ENCODE measurements at places on chromosomes 11 and 22. TPM values are rescaled to one million over a fixed set of nuclear protein-coding genes. Genes with fewer than 3 reads are reported as not detected.
A peak's percentile ranks its signal among the peaks of the same experiment; 100 is the strongest.

DNA sequence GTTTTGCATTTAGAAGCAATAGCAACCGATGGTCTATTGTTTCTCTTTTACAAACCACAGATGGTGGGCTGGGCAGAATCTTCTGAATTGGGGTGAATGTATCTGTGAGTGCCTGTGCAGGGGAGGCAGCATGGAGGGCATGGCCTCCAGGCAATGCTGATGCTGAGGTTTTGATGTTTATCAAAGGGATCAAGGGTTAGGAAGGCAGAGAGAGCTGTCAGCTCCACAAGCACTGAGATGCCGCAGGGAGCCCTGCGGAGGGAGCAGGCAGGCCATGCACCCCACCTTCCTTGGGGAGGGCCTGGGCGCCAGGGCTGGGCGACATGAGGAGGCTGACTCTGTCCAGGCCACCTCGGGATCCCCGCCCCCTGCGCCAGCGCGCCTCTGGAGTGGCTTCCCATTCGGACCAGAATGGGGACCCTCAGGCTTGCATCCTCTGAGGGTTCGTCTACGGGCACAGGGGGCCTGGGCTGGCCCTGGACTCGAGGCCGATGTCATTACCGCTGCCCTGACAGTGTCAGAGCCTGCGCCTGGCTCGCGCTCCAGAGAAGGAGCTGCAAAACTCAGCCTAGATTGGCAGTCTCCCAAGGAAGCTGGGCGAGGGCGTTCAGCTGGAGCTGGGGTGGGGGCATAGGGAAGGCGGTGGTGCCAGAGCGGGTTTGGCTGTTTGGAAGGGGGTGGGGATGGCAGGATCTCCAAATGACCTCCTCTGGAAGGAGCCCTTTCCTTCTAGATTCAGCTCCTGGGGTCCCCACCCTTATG is 13.9 kb upstream of the TH start:
- DNase-seq, result no peak

- no peak for DNase-seq
Observed at GRCh38 chr11:106409222-106409621, 331.8 kb downstream of the AASDHPPT start.

DNA sequence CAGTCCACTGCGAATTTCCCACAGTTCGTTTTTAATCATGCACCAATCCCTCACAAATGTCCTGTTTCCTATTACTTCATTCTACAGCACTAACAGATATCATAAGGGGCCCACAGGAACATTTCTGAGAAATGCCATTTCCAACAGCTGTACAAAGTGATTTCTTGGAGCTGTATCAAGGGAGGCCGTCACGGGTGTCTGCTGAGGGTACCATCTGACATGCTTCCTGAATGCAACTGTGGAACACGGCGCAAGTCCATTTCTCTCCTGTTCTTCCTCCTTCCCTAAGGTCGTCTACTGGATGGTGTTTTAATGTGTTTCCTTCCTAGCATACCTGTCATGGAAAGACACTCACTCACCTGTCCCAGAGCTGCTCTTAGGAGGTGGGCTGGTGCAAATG is 320.7 kb downstream of the LARGE1 start:
- no peak for DNase-seq

The OR5D13 gene
- total RNA-seq, result not detected

DNA sequence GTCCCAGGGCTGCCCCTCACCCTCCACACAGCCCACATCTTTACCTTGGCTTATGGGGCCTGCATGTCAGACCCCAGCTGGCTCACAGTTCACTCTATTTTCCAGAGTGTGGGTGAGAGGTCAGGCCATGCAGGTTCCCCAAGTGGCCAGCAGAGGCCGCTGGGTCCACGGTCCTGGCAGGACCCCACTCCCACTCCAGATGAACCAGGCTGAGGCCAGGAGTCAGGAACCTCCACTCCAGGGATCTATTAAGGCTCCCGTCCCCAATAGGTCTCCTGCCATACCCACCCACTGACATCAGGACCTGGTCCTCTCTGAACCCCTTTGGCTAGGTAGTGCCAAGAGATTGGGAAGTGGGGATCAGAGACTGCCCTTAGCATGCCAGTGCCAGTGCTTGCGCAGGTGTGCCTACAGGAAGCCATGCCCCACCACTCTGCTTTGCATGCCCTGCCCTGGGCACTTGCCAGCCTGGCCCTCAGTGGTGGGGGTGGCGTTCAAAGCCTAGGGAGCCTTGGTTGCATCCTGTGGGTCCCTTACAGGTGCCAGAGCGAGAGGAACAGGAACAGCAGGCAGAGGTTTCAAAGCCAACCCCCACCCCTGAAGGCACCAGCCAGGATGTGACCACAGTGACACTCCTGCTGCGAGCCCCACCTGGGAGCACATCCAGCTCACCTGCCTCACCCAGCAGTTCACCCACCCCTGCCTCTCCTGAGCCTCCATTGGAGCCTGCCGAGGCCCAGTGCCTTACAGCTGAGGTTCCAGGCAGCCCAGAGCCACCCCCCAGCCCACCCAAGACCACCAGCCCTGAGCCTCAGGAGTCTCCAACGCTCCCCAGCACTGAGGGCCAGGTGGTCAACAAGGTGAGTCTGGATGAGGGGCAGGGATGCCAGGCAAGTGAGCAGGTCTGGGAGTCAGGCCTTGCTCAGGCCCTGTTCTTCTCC is 8.3 kb downstream of the SMTN start:
- DNase-seq, result peak; percentile 60

DNA sequence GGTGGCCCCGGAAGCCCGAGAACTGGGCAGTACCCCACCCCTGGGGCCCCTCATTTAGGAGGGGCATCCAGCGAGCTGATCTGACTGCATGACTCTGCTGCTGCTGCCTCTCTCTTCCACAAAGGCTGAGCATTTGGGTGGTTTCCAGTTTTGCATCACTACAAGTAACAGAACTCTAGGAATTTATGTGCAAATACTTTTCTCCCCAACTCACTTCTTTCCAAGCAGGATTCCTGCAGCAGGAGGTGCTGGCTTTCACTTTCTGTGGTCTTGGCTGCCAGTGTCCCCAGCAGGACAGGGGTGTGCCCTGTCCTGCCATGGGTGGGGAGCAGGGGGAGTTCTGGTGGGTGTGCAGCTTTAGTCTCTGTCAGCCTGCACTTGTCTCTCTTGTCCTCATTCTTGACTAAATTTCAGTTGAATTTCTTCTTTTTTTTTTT is 21.2 kb downstream of the UPB1 start:
- no peak for DNase-seq

- no peak for DNase-seq
Observed at GRCh38 chr11:108319541-108320145, 96.8 kb downstream of the ATM start.

The PRDM11 gene
- total RNA-seq, result 0.61 TPM

The POLA2 gene
- 83.3 TPM for total RNA-seq

- no peak for DNase-seq
Observed at GRCh38 chr22:26324150-26324549, 104.9 kb upstream of the ASPHD2 start.

- DNase-seq, result no peak
Observed at GRCh38 chr11:7545611-7546010, 31.8 kb downstream of the PPFIBP2 start.

GRCh38 chr11:36500315-36500721 is 9.8 kb downstream of the TRAF6 start:
- no peak for DNase-seq

DNA sequence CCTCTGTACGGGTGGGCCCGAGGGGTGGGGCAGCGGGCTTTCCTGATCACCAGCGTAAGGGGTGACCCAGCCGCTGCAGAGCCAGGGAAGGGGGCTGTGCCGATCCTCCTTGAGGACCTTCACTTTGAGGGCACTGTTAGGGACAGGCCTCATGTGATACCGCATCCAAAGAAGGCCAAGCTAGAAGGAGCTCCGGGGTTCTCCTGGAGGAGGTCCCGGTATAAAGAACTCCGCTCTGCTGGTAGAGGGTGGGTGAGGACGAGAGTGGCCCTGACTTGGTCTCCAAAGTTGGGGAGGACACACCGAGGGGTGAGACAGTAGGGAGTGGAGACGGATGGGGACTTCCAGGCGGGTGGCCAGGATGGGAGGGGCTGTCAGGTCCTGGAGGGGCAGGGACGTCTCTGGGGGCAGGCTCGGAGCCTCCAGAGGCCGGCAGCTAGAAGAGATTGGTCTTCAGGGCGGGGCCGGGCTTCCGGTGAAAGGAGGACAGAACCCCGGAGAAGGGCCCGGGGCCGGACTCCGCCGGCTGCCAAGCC is 4.6 kb downstream of the PHOX2A start:
- no peak for DNase-seq

DNA sequence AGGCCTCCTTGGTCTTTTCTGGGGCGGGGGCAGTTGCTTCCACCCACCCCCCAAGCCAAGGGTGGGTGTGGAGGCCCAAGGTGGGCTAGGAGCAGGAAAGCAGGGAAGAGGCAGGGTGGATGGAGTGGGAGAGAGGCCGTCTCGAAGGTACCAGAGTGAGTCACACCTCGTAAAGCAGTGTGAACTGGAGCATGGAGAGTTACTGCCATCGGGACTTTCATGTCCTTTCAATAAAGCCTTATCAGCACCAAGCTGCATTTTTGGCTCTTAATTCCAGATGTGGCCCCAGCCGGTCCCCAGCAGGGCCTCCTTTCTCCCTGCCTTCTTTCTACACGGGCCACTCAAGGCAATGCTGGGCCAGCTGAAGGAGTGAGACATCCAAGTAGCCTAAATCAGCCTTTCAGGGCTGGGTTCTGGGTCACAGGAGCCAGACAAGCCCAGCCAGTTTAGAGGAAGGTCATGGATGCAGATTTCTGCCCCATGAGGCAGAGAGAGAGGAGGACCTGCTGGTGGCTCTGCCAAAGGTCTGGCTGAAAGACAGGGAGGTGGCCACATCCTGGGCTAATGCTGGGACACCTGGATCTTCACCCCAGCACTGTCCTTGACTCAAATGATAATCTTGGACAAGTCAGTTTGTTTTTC is 59.0 kb upstream of the CD82 start:
- DNase-seq, result no peak

- DNase-seq, result no peak
Observed at GRCh38 chr11:99505316-99505715, 484.6 kb downstream of the CNTN5 start.

DNA sequence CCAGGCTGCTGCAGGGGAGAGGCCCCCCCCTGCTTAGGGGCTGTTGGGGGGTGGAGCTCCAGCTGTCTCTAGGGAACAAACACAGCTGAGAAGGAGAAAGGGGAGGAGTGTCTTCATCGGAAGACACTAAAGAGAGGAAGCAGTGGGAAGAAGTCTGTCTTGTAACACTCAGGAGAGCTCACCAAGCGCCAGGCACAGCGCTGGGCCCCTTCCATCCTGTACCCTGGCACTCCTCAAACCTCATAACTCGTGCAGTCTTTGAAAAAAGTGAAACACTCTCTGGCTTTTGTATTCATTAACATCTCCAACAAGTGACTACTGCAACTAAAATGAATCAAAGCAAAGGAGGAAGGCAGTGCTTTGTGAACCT is 67.4 kb upstream of the PRDM11 start:
- no peak for DNase-seq

DNA sequence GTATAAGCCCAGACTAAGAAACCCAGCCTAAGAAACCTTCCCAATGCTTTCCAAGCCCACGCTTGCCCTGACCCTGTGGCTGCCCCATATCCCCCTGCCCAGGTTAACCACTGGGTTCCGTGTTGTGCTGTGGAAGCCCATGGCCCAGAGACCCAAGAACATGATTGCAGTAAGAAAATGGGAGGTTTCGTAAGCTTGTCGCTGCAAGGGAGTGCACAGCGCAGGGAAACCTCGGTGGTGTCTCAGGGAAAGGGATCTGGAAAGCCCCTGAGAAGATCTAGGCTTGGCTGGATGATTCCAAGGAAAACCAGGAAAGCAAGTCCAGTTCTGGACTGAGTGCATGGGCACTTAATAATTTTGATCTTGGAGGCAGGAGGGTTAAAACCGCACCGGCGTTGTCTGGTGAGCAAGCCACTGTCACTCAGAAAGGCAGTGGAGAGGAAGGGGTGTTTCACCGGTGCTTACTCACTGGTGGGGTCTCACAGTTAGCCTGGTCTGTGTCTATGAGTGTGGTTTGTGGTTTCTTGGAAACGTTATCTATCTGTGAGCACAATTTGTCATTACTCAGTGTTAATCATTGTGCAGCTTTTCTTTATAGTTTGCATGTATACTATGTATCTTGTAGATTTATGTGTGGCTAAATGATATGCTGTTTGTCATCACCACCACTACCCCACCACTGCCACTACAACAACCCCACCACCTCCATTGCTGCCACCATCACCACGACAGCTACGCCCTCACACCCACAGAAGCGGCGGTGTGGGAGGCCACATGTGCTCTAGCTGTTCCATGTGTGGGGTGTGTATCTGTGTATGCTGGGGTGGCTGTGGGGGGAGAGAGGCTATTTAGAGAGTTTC is 53.3 kb upstream of the PRDM11 start:
- DNase-seq, result peak; percentile 44

DNA sequence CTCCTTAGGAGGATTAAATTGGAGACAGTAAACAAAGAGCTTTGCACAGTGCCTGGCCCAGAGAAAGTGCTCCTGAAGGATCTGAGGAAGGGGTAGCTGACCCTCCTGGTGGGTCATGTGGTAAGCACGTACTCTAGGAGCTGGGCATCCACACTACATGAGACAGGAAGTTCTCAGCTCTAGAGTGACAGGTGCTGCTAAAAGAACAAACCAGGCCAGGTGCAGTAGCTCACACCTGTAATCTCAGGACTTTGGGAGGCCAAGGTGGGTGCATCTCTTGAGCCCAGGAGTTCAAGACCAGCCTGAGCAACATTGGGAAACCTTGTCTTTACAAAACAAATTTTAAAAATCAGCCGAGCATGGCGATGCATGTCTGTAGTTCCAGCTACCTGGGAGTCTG is 13.1 kb downstream of the SLC43A1 start:
- DNase-seq, result no peak

DNA sequence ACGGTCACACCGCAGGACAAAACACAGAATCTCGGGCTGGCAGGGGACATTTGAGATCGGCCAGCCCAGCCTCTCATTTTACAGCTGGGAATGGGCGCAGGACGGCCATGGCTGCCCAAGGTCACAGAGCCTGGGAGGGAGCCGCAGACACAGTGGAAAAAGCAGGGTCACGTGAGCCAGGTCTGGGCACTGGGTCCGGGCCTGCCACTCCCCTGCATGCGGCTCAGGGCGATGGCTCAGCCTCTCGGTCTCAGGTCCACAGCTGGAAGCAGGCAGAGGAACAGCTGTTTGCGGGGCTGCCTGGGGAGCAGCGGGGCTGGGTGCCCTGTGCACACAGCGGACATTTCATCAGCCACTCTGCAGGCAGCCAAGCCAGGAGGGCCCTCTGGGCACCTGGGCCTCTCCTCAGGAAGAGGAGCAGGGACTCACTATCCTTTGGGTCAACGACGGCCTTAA is 10.4 kb upstream of the PPARA start:
- no peak for DNase-seq

The DRICH1 gene
- total RNA-seq, result 0.65 TPM

- no peak for DNase-seq
Observed at GRCh38 chr11:126390272-126390867, 34.9 kb downstream of the ST3GAL4 start.

The OR5L1 gene
- not detected for total RNA-seq

- DNase-seq, result peak; percentile 51
Observed at GRCh38 chr11:62108017-62108750, 15.6 kb upstream of the INCENP start.

All from activated CD4-positive, alpha-beta T cell treated with anti-CD3 and anti-CD28 coated beads for 36 hours (primary cell).